HFFc6 (cell line): ENCODE measurements at places on chromosomes 4 and X. TPM values are rescaled to one million over a fixed set of nuclear protein-coding genes. Genes with fewer than 3 reads are reported as not detected.

Gene STBD1
- total RNA-seq: 4.3 to 5.8 TPM (median 5.3 TPM) in 3 replicates

Gene C4orf46
- total RNA-seq: 7.5 to 12.0 TPM (median 12.0 TPM) in 3 replicates

Gene PLP1
- total RNA-seq: 0.12 to 0.77 TPM (median 0.60 TPM) in 3 replicates

Gene CXCL10
- total RNA-seq: not detected in 3 replicates

Gene DOK7
- 0.10 TPM in 1 of 3 replicates, not detected in the others for total RNA-seq

Gene NWD2
- total RNA-seq: not detected in 3 replicates

Gene TNMD
- not detected in 3 replicates for total RNA-seq

Gene ZCCHC18
- total RNA-seq: 0.09 to 0.70 TPM in 2 of 3 replicates, not detected in the other

Gene GAGE12J
- not detected in 3 replicates for total RNA-seq

Gene RHOH
- total RNA-seq: not detected in 3 replicates

Gene ABCD1
- 12.9 to 18.0 TPM (median 17.2 TPM) in 3 replicates for total RNA-seq
